ENCODE measurements at places on chromosomes 6 and 20.

DNA sequence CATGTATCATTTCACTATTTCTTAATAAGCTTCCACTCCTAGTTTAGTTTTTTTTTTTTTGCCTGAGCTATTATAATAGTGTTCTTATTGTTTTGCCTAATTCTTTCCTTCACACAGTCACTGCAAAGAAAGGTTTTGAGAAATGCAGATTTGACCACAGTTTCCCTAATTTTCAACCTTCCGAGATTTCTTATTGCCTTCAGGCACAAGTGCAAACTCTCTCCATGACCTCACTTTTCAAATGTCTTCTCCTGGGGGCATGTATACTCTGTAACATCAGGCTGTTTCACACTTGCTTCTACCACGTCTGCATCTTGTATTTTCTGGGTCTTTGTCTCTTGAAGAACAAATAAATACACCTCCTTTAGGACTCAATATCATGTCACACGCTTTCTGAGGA, 339.0 kb upstream of the CITED2 start:
- no peak for DNase-seq

GRCh38 chr20:61680096-61680495, 385.6 kb downstream of the TAF4 start:
- no peak for DNase-seq

GRCh38 chr6:131001111-131001736, 61.8 kb downstream of the EPB41L2 start:
- no peak for DNase-seq

DNA sequence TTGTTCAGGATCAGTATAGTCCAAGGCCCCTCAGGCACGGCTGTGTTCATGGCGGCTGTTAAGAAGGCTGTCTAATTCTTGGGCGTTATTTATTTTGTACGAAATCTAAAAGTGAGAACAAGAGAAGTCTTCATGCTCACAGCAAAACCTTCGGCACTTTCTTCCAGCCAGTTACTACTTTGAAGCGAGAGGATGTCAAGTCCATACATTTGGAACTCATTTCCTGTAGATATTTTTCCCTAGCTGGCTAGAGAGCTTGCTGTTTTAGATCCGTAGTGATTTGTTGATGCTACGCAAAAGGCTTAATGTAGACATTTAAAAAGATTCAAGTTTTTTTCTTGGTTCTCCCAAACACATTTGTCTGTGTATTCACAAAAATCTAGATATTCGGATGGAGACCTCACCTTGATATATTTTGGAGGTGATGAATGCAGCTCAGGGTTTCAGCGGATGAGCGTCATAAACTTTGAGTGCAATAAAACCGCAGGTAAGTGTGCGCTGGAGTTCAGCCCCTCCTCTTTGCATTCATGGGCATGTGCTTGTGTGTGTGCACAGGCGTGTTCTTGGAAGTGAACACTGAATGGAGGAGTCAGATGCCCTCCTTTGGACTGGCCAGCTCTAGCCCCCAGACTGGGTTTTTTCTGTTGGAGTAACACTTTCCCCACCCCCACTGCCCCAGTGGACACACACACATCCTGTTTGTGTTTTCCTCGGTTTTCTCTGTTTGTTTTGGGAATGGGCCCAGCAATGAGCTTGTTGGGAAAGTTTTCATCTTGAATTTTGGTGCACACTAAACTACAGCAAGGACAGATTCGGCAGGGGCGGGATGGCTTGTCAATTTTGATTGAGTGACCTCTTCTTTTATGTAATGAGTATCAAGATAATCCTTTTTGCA, 65.4 kb downstream of the IGF2R start:
- DNase-seq: no peak

DNA sequence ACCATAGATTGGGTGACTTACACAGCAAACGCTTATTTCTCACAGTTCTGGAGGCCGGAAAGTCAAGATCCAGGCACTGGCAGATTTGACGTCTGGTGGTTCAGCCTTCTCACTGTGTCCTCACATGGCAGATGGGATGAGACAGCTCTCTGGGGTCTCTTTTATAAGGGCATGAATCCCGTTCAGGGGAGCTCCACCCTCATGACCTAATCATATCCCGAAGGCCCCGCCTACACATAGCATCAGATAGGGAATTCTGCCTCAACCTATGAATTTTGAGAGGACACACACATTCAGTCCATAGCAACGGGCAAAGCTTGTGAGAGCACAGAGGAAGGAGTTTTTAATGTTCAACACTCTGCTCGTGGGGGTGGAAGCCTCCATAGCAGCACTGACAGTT, 27.5 kb downstream of the DAAM2 start:
- no peak for DNase-seq

- peak; percentile 4 for DNase-seq
Measured at GRCh38 chr6:79713701-79714322, 82.7 kb downstream of the SH3BGRL2 start.

DNA sequence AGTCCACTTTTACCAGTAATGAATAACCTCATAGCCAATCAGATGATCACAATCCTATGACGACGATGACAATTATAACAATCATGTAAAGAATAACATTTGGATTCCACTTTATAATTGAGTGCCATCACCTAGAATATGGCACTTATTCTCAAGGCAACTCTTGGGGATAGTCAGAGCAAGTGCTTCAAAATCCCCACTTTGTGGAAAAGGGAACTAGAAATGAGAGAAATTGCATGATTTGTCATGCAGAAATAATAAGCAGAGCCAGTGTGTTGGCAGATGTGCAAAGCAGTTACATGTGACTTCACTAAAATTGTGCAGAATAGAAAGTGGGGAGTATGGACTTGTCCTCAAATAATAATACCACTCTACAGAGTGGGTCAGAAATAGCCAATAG, 41.3 kb downstream of the FRK start:
- DNase-seq: no peak

DNA sequence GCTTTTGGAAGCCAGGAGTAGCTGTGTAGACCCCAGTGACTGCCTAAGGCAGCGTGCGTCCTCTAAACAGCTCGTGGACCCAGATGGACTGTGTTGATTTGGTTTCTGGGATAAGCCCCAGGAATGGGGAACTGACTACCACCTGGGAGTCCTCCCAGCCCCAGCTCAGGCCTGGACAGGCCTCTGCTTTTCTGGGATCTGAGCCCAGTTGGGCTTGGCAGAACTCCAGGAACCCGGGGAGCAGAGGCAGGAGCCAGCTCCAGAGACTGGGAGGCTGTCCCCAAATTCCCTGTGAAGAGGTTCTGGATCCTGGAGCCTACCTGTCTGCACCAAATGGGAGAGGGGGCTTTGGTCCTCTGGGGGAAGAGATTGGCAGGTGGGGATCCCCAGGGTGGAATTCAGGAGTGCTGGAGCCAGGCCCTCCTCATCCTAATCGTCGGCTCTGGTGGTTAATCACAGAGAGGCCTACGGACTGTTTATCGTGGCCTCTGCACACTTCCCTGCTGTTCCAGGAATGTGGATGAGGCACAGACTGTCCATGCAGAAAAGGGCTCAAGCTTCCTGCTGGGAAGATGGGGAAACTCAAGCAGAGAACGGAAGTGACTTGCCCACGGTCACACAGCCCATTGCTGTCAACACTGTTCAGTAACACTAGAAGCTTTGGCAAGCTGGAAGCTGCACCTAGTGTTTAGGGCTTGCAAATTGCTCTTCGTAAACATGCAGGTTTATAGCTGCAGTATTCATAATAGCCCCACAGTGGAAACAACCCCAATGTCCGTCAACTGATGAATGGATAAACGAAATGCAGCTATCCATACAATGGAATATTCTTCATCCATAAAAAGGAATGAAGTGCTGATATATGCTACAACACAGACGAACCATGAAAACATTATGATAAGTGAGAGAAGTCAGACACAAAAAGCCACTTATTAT, 100.6 kb downstream of the KCNB1 start:
- peak; percentile 8 for DNase-seq

DNA sequence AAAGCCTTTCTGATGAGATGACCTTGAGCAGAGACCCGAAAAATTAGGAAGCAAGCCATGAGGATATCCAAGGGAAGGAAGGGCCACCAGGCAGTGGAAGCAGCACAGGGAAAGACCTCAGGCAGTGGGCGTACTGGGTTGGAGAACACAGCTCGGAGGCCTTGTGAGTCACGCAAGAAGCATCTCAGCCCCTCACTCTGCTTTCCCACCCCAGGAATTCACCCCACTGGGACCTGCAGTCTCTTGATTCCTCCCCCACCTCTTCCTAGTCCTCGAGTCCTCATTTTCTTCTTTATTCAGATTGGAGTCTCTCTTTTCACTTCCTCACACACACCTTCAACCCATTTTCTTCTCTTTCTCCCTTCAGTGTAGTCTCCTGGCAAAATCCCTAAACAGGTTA, 27.0 kb downstream of the RPRD1B start:
- peak; percentile 25 for DNase-seq

DNA sequence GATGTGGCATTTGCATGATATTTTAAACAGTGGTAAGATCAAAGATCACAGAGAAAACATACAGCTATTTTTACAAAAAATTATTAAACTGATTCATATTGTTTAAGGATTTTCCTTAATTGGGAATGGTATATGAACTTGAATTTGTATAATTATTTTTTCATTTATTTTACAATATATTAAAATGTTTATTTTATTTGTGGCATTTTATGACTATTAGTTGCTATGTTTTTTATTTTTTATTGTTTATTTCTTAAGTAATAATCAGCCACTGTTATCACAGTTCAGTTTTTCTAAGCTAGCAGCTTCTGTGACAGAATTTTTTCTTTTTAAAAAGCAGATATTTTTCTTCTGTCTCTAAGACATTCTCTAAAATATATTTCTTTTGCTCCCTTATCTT, 387.0 kb upstream of the KHDRBS2 start:
- no peak for DNase-seq

- peak; percentile 34 for DNase-seq
Measured at GRCh38 chr6:127550403-127550802, 26.6 kb upstream of the C6orf58 start.

Data from fibroblast of skin of left quadriceps (primary cell).